Neural crest cell (in vitro differentiated cells): ENCODE measurements at places on chromosomes 1 and 21.

GRCh38 chr1:160400223-160400645, at the start of gene VANGL2:
TSS of gene VANGL2 (plus strand) at chr1:160400564. CDS start at chr1:160415838, 15,274 bp downstream.
- DNase-seq, result peak; percentile 93

GRCh38 chr21:42319851-42320572, 4.8 kb upstream of the TFF3 start:
- DNase-seq, result no peak

- no peak for DNase-seq
Observed at GRCh38 chr1:221991221-221991620, 249.3 kb upstream of the DUSP10 start.

DNA sequence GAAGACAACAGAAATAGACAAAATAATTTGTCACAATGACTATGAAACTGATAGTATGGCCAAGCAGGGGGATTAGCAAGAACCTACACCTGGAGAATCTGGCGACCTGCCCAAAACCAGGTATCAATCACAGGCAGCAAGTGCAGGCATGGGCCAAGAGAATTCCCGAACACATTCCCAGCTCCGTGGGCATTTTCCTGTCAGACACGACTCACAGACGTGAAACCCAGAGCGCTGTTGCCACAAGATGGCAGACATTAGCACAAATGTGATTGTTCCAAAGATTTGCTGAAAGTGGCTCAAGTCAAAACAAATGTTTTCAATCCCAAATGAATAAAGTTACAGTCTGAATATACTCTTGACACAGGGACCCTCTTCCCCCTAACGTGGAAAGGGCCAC, 36.8 kb downstream of the HLCS start:
- DNase-seq, result no peak

DNA sequence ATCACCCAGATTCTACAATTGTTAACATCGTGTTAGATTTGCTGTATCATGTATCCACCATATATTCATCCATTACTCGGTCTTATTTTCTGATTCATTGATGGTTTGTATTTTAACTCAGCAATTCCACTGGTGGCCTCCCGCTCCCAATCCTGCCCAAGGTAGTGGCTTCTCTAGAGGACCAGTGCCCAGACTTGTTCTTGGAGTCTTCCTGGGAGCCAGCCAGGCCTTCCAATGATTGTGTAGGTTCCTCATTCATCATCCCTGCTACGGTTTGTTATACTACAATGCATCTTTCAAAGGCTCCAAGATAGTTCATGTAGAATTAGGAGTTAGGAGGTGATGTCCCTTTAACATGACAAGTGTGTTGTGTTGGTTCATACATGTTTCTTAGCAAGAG, 451.1 kb downstream of the SETD4 start:
- DNase-seq, result no peak

- DNase-seq, result no peak
Observed at GRCh38 chr1:77056525-77056924, 162.7 kb downstream of the PIGK start.
